ENCODE measurements at places on chromosomes 3 and 15.

DNA sequence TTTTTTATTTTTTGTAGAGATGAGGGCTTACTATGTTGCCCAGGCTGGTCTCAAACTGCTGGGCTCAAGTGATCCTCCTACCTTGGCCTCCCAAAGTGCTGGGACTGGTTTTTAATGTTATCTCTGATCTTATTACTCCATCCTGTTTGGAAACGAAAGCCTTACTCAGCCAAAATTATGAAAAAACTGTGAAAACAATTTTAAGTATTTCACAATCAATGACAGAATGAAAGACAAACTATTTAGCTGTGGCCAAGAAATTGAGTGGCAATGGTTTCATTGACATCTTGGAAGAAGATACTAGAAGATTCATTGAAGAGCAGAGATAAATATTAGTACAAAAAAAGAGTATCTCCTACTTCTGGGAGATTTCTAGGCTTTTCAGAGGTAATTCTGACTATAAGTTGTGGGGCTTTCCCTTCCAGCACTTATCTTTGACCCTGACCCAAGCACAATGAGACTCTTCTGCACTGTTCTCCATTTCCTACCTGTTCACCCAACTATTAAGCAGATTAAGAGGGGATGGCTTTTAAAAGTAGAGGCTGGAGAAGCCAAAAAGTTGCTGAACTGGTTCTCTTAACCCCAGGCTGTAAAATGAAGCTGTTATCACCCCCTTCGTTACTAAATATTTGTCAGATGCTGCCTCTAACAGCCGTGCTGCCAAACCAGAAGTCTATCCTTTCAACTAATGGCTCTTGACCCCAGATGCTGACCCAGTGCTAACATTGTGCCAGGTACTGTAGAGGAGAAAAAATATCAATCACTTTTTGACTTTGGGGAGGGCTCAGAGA, 14.2 kb upstream of the SLC25A36 start:
- no peak for DNase-seq

GRCh38 chr3:108008931-108009639, 81.7 kb downstream of the CD47 start:
- no peak for DNase-seq

GRCh38 chr15:52423852-52424251, 104.8 kb downstream of the MYO5A start:
- DNase-seq, result no peak

- no peak for DNase-seq
Measured at GRCh38 chr15:72318408-72318942, 1.5 kb downstream of the CELF6 start.

DNA sequence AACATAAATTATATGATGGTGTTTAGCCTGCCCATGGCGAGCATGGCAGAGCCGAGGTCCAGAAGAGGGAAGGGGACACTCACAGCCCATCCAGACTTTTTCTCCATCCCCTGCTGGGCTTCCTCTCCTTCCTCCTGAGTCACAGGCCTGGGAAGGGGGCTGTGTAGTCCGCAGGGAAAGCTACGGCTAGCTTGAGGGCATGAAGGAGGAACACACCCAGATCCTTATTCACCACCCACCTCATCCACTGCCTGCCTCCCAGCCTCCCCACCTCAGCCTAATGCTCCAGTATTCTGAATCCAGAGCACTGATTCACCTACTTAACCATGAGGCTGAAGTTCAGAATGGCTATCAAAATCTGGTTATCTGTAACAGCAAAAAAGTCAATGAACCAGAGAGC, 97.8 kb downstream of the OXNAD1 start:
- no peak for DNase-seq

DNA sequence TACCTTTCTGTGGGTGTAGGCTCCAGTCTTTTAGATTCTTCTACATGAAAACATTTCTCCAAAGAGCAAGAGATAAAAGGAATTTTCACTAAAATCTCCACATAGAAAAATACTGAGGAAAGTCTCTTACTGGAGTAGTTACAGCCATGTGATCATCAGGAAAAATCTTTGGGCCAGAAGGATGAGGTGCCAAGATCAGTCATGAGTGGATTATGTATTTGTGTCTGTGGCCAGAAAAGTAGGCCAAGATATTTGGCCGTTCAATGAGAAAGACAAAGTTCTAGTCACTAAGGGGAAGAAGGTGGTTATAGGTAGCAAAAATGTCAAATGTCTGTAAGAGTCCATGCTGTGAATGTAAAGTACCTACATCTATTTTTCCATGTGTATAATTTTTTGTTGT, 339.3 kb downstream of the NSUN3 start:
- DNase-seq, result no peak

GRCh38 chr3:79906106-79906505, 138.3 kb upstream of the ROBO1 start:
- no peak for DNase-seq

DNA sequence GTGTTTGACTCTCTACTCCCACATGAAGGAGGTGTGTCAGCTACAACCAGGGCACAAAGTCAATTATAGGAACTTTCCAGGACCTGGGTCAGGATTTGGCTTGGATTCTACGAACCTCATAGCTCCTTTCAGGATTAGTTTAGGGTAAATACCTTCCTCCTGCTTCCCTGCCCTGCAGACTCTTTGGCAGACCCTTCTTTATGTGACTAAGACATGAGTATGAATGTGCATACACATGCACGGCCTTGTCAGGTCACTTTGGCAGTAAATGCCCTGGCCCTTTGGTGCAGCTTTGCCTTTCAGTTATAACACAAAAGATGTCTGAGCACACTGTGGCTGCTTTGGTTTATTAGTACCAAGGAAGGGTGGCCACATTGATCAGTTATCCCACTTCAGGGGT, 68.9 kb downstream of the GHSR start:
- DNase-seq, result no peak

GRCh38 chr15:90103701-90104329, 1.5 kb upstream of the IDH2 start:
- no peak for DNase-seq

DNA sequence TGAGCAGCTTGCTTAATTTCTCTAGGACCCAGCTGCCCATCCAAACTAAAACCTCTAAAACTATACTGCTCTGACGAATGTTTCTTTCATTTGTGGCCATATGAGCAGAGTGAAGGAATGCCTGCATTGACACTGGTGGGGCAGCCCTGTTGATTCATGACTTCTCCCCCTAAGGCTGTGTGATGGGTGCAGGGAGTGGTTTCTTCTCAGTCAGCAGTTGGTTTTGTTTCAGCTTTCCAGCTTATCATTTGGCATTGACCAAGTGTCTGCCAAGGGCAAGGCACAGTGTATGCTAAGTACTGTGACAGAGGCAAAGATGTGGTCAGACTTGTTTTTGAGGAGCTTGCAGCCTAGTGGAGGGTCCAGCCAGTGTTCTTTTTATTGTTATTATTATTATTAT, 4.7 kb downstream of the ABHD6 start:
- DNase-seq, result no peak

DNA sequence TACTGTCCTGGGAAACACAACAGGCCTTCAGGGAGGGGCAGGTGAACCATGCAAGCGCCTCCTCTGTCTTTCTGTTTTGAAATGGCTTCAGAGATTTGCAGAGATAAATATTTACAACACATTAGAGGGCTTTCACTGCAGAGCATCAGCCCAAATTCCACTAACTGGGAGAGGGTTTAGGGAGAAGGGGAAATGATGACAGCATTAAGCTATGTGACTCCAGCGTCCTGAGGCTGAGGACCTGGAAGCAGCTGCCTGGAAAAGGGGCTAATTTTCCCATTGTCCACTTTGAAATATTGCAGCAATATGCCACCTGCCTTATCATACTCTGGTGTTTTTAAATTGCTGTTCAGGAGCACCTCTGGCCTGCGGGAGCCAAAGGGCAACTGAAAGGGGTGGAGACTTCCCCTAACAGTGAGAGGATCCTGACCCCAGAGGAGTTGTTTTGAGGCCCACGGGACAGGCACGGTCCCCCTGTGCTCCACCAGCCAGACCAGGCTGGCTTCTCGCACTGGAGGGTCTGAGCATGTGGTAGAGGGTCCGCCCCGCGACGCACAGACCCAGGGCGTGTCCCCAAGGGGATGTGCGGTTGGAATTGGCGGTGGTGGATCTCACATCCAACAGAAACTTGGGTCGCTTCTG, 110.6 kb downstream of the XXYLT1 start:
- DNase-seq, result no peak

GRCh38 chr15:43930079-43930478, 103.3 kb downstream of the WDR76 start:
- no peak for DNase-seq

- no peak for DNase-seq
Measured at GRCh38 chr3:54619531-54619930, 308.3 kb downstream of the LRTM1 start.

- DNase-seq, result no peak
Measured at GRCh38 chr3:23341147-23341838, 138.2 kb downstream of the UBE2E2 start.

DNA sequence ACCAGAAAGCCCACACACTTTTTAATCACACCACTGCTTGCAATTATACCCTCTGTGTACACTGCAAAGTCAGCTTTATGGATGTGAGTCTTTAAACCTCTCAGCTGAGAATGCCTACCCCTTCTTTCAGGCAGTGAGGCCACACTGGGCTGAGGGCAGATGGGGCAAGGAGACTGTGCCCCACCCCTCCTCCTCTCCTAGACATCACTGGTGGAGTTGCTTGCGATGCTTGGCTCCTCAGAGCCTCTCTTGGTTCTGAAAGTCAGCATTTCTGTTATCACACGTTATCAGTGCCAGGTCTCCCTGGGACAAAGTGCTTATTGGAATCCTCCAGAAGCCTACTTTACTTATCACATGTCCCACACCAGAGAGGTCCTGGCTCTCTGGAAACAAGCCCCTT, 128.2 kb downstream of the ZNF621 start:
- no peak for DNase-seq

GRCh38 chr3:8660175-8661118, 15.8 kb upstream of the SSUH2 start:
- no peak for DNase-seq

DNA sequence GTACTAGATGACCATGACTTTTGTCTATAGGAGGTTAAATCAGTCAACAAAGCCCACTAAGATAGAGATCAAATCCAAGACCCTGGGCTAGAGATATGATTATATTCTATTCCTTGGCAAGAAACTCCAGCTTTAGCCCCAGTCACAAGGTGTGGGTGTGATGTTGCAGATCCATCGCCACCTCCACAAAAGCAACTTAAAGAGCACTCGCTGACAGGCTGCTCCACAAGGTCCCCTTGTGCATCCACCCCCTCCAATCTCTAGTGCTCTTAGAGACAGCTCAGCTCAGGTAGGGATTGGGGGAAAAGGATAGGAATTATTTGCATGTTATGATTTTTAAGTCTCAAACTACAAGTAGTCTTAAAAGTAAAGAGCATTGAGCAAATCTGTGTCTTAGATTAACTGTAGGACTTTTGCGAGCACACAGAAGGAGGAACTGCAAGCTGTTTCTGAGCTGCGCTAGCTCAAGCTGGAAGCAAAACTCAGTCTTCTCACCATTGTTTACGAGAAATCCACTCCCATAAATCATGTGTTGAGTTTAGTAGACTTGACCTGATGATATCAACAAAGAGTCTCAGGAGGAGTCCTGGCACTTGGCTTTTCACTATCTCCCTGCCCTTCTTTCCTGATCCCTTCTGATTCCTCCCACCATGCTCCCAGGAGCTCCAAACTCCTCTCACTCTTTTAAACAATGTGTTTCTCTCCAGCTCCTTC, 177.6 kb downstream of the STAC start:
- no peak for DNase-seq

DNA sequence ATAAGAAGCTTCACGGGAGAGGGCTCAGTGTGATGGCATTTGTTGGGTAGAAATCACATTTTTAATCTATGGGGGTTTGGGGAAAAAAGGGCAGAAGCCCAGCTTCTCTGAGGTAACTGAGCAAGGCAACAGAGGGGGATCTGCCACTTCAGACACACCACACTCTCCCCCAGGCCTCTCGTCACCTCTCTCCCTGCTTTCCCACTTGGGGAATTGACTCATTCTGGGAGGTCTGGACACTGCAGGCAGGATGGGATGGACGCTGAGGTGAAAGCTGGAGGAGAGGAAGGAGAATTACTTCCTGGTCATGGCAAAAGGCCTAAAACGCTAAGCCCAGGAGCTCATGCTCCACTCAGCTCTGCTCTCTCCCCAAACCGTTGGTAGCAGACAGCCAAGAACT, 33.2 kb downstream of the MYO5C start:
- no peak for DNase-seq

GRCh38 chr15:57554063-57554811, 37.5 kb upstream of the MYZAP start:
- DNase-seq, result no peak

DNA sequence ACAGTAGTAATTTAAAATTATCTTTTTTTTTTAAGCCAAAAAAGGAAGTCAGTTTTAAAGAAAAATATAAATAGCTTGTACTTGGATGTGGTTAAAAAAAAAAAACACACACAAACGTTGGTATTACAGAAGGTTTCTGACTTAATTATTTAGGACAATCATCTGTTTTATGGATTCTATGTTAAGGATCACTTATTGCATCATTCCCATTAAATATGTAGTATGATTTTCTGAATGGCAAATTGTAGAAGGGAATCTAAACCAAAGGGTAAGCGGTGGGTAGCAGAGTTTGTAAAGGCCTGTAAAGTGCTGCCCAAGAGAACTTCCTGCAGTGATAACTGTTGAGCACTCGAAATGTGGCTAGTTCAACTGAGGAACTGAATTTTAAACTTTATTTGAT, 8.0 kb downstream of the SENP2 start:
- no peak for DNase-seq

- DNase-seq, result no peak
Measured at GRCh38 chr15:37291920-37292319, 191.6 kb upstream of the MEIS2 start.

DNA sequence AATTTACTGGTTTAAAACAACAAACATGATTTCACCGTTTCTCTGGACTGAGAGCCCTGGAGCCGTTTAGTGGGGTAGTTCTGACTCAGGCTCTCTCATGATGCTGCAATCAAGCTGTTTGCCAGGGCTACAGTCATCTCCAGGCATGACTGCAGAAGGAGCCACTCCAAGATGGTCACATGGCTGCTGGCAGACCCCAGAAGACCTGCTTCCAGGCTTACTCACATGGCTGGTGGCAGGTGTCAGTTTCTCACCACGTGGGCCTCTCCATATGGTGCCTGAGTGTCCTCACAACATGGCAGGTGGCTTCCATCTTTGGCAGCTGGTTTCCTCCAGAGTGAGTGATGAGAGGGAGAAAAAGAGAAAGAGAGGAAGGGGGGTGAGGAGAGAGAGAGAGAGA, 378.3 kb upstream of the RGMA start:
- DNase-seq, result no peak

Measured in T-helper 2 cell (primary cell).